Hippocampal formation (tissue), 2 donors: ENCODE measurements at places on chromosomes 3 and 15.

DNA sequence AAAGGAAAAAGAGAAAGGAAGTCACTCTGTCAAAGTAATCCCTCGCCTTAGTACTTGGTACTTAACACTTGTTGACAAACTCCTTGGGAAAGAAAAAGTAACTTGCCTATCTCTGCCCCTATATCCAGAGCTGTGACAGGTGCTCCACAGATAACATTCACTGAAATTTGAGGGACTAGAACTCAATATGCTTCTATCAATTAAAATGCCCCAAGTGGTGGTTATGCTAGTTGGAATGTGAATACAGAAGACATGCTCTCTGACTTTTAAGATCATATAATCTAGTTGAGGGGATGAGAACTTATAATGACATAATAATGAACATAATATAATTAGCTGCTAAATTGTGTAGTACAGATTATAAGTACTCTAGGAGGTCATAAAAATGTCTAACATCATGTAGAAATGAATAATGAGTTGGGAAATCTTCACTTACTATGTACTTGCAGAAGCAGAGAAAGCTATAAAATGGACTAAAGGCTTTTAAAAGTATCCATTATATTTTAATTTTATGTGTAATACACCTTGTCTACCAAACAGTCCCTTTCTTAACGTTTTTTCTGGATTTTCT is 153.1 kb upstream of the CCDC54 start:
- no peak for DNase-seq

DNA sequence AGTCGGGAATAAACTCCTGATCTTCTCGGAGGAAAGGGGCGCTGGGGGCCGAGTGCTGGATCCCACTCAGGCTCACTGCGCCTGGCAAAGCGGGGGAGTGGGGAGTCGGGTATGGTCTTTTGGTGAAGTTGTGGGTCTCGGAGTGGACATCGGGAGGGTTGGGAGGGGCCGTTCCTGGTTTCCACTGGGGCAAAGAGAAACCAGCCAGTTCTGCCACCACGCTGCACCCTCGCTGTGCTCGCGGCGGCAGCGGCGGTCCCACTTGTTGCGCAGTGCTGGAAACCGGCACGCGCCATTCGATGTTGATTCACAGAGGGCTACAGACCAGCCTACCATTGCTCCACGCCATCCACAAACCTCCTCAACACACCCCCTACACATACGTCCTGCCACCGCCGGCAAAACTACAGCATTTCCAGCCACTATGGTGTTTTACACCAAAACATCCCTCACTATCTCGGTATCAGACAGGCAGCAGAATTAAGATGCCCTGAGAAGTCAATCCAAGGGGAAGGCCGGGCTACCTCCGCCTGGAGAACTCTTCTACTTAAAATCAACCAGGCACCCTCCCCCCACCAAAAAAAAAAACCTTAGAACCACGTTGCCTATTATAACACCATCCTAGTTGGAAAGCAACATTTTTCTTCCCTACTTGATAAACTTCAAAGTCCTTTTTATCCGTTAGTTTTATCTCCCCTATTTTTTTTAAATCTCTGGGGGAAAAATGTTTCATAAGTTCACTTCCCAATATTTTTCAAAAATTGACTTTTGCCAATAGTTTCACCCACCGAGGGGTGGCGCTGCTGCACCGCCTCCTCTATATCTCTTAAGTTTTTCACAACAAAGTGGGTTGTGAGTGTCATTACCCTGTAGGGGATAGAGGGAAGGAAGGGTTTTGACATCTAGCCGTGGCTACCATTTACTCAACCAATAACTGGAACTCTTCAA is 3.6 kb downstream of the BCL6 start:
- DNase-seq = peak; percentile 64

DNA sequence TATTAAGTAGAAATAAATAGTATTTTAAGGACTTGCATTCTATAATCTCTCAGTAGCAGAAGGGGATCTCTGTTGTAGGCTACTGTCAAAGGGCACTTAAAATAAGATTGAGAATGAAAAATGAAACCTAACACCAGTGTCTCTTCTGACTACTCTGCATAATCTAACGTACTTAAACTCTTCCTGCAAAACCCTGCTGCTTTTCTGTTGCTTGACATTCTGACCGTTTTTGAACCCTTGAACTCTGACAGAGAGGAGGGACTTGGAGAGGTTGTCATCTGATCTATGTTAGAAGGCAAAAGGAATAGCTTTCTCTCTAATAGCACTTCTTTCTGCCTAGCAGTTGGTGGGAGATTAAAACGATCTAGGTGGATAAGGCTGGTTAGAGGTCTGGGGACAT is 204.6 kb downstream of the ZIC1 start:
- DNase-seq = no peak

GRCh38 chr15:58431221-58432149 is at the start of gene LIPC:
LIPC (plus strand) TSS chr15:58431991; CDS start chr15:58432033, 42 bp downstream.
- DNase-seq = no peak

DNA sequence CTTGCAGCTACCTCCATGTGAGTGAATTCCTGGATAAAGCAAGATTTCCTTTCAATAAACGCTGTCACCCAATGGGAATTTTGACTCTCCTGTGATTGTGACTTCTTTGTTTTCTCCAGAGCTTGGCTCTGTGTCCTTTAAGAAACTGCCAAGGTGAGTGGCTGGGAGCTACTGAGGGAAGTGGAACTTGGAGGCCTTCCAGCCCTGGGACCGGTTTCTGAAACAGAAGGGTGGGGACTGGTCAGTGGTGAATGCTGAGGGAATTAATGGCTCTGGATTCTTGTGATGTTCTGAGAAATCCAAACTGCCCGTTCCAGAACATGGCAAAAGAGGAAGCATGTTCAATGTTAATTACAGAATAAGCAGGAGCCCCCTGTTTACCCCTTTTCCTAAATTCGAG is 41.1 kb upstream of the MYZAP start:
- peak; percentile 15 for DNase-seq

DNA sequence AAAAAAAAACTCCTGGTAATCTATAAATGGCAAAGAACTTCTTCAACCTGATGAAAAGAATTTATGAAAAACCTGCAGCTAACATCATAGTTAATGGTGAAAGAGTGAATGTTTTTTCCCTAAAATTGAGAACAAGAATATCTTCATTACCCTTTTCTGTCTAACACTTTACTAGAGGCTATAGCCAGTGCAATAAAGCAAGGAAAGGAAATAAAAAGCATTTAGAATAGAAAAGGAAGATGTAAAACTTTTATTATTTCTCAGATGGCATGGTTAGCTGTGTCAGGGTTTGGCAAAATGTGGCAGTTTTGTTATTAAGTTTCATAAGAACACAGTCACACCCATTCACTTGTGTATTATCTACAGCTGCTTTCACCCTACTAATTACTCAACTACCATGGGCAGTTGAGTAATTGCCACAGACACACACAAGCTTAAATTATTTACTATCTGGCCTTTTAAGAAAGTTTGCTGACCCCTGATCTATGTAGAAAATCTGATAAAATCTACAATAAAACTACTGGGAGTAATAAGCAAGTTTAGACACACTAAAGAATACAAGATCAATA is 465.1 kb downstream of the MAGI1 start:
- DNase-seq = no peak

DNA sequence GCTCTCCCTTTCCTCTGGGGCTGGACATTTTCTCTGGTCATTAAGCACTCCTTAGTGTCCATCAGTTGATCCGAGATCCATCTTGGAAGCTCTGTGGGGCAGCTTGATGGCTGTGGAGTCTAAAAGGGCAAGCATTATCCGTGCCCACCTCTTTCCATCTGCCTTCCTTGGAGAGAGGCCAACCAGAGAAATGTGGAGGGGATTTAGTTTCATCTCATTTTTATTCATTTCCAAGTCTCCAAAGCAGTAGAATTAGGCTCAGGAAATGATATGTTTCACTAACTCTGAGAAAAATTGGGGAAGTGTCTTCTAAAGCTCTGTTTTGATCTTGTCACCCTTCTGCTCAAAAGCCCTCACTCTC is 95.9 kb upstream of the KLHL25 start:
- DNase-seq = no peak

DNA sequence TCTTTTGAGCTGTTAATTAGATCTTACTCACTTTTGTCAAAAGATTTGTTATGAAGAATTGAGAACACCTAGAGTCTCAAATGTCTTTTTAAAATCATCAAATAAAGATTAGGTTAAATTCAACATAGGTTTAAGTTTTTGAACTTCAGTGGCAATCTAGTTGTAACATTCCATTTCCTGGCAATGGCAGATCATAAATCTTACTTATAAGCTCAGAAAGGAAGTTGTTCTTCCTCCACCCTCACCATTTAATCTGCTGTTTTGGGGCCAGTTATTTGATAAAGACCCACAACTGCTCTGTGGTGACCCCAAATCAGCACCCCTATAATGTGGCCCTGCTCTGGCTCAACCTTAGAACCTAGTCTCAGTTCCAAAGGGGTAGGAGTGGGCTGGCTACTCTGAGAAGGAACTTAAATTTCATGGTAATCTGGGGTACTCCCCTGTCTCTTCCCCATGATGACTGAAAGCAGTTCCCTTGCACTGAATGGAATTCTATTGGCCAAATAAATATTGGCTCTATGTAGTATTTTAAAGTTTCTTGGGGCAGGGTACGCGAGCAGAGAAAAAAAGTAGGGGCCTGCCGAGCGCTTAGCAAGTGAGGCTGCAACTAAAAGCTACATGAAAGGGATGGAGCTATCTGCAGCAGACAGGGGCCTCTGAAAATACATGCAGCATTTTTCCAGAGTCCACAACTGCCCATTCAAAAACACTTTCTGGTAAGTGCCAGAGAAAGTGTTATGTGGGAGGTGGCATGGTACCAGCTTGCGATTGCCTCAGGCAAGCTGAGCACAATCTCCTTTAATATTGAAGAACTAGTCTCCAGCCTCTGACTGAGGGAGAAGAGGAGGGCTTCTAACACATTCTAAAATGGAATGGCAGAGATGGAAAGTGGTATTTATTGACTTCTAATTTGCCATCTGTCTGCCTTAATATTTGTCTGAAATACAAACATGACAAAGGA is 103.6 kb upstream of the RASGRP1 start:
- no peak for DNase-seq

DNA sequence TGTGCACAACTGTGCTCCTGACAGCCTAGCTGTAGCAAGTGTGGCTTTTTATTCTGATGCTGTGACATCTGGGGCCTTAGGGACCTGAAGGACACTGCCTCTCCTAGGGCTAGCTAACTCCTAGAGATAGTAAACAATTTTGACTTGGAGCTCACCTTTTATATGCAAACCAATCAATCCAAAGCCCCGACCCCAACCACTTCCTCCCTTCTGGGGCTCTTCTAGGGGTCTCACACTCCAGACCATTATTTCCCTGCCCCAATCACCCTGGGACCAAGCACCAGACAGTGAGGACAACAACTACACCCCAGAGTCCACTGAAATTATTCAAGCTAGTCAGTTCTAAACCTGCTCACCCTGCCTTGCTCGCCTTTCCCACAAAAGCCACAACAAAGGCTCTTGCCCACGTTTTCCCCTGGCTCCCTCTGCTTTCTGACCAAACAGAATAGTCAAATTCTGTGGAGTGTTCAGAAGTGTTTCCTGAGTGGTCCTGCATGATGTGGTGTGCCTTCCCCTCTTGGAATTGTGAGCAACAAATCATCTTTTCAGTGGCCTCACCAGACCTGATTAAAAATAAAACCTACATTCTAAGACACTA is 84.2 kb upstream of the WNT5A start:
- no peak for DNase-seq

- DNase-seq = no peak
Measured at GRCh38 chr15:45943240-45943639, 308.4 kb downstream of the SQOR start.

- DNase-seq = no peak
Measured at GRCh38 chr3:71503525-71504249, 79.8 kb downstream of the FOXP1 start.

GRCh38 chr15:98812716-98813446 is 164.5 kb downstream of the IGF1R start:
- no peak for DNase-seq

DNA sequence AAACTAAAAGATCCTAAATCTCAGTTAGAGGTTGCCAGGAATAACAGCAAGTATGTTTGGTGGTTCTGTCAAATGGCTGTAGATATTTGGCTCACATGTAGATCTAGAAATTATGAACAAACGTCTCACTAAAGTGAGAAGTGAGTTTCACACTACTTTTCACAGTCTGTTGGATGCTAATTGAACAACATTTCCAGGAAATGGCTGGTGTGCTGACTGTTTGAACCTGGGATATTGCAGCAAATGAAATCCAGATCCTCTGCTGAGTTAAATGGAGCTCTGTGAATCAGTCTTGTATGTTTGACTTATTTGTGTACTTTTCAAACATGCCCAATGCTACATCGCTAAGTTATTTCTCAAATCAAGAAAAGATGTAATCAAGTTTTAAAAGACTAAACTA is 21.3 kb upstream of the RSL24D1 start:
- DNase-seq = no peak

- no peak for DNase-seq
Measured at GRCh38 chr3:138197524-138197923, 10.4 kb downstream of the ARMC8 start.

DNA sequence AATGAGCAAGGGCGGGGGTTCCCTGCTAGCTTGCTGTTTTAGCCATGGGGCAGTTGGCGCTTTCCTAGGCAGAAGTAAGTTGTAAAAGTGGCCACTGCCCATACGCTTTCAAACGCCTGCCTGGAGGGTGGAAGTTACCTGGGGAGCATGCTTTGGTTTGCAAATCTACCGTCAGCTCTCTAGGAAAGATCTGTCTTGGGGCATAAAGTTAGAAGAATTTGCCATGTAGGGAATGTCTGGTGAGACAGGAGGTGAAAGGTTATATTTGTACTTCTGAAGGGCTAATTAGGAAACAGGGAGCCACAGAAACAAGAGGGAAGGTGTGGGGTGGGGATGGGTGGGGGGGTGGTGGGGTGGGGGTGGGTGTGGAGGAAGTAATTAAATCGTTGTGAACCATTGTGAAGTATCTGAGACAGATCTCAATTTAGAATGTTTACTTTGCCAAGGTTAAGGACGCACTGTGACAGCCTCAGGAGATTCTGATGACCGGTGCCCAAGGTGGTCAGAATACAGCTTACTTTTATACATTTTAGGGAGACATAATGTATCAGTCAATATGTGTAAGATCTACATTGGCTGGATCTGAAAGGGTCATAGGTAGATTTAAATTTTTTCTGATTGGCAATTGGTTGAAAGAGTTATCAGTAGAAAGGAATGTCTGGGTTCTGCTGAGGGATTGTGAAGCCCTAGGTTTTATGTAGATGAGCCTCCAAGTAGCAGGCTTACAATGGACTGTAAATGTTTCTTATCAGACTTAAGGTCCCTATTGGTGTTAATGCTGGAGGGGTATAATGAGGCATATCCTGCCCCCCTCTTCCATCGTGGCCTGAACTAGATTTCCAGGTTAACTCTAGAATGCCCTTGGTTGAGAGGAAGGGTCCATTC is 62.0 kb upstream of the GCNT3 start:
- no peak for DNase-seq

DNA sequence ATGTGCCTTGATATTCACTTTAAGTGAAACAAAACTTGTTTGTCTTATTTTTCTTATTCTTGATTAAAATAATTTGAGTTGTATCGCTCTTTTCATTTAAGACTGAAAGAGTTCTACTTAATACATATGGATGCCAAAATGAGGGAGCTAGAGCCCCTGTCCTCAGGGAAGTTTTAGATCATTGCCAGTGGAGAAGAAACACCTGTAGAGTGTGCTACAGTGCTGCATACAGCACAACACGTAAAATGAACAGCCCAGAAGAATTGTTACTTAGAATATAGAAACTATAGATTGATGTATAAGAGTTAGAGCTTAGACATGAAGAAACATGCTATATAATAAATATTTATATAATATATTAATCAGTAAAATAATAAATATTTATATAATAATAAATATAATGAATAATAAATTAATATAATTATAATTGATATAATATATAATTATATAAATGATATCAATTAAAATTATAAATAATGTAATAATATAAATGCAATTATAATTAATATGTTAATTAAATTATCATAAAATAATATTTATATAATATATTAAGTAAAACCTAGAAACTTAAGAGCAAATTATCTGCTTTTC is 1234.7 kb downstream of the ROBO2 start:
- no peak for DNase-seq
